Pancreas (tissue), 10 donors: ENCODE measurements at places on chromosomes 13 and 19. TPM values are rescaled to one million over a fixed set of nuclear protein-coding genes. Genes with fewer than 3 reads are reported as not detected.

- DNase-seq, result peak; percentile 98
Observed at GRCh38 chr19:12495002-12495802, 10.6 kb upstream of the ZNF709 start.

DNA sequence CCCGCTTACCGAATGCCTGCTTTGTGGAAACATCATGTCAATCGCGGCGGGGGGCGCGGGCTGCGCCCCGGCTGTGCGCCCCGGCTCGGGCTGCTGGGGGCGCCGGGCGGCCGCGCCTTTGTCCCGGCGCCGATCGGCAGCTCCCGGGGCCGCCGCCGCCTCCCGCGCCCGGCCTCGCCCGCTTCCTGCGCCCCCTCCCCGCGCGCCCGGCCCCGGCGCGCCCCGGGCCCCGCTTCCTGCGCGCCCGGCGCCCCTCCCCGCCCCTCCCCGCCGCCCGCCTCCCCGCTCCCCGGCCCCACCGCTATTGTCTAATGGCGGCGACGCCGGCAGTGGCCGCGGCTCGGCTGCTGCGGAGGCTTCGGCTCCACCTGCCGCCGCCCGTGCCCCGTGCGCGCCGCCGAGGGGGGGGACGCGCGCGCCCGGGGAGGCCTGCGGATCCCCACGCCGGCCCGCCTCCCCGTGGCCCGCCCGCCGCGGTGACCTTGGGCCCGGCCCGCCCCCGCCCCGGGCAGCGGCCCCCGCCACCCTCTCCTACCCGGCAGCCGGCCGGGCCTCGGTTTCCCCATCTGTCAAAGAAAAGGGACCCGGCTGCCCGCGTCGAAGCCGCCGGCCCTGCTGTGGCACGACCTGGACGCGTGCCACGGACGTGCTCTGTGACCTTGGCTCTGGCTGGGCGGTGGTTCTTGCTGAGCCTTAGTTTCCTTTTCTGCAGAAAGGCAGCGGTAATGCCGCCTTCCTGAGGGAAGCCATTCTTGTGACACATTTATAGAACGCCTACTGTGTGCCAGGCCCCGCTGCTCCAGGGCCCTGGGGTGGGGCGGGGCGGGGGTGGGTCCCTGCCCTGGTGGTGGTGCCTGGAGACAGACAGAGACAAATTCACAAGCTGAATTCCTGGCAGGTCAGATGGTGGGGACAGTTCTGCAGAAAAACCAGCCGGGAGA, at the start of gene TLE5:
TSS of gene TLE5 (minus strand) at position 331 of the 941 bp plus-strand sequence. CDS start at position 36, 295 bp downstream.
- peak; percentile 89 for DNase-seq

GRCh38 chr13:60441761-60442160, 44.7 kb downstream of the TDRD3 start:
- DNase-seq, result no peak

- no peak for DNase-seq
Observed at GRCh38 chr13:27327633-27328032, 57.0 kb downstream of the RASL11A start.

DNA sequence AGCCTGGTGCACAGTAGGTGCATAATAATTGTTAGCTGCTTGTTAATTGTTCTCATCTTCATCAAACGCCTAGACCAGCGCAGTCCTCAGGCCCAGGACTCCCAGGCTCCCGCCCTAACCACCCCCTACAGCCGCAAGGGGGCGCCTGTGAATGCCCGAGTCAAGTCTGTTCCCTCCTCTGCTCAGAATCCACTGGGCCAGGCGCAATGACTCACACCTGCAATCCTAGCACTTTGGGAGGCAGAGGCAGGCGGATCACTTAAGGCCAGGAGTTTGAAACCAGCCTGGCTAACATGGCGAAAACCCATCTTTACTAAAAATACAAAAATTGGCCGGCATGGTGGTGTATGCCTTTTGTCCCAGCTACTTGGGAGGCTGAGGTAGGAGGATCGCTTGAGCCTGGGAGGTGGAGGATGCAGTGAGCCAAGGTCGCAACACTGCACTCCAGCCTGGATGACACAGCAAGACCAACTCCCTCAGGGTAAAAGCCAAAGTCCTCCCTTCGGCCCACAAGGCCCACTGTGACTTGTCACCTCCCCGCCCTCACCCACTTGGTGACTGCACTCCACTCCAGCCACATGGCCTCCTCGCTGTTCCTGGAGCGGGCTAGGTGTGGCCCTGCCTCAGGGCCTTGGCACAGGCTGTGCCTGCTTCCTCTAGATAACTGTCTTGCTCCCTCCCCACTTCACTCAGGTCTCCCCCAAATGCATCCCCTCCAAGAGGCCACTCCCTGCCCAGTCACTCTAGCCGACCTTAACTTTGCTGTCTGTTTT, 9.1 kb downstream of the ZNF653 start:
- DNase-seq, result peak; percentile 33

- no peak for DNase-seq
Observed at GRCh38 chr13:45951724-45952123, 100.2 kb upstream of the SIAH3 start.

- no peak for DNase-seq
Observed at GRCh38 chr13:25088562-25089221, 7.2 kb upstream of the PABPC3 start.

DNA sequence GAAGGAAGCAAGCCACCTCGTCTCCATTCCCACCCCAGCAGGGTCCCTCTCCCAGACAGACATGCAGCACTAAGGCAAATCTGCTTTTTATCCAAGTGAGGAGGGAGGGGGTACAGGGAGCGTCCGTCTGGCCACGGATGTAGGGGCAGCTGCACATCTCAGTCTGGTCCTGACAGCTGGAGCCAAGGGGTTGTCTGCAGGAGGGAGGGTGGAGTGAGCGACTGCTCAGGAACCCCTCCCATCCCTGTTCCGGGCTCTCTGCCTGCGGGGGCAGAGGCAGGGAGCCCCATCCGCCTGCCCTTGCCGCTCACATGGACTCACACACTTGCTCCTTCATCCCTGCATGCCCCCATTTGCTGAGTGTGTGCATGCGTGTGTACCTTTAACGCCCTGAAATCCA, 2.5 kb downstream of the TMEM190 start:
- DNase-seq, result no peak

DNA sequence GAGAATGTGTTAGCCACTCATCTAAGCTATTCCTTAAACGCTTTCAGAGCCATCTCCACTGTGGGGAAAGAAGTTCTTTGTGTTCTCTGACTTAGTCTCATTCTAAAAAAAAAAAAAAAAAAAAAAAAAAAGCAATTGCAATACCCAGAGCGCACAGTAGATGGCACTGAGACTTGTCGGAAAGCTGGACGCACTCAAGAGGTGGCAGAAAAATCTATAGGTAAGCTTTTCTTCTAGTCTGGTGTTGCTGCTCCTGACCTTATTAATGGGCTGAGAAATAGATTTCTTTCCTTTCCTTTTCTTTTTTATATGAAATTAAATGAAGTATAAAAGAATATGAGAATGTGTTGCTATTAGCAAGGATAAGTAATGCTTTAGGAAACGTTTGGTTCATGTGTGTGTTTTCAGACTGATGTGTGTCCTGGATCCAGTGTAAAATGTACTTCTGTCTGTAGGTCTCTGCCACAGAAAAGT, 4.7 kb upstream of the GJB2 start:
- DNase-seq, result no peak

GRCh38 chr13:78520425-78520824, 82.9 kb downstream of the POU4F1 start:
- no peak for DNase-seq

DNA sequence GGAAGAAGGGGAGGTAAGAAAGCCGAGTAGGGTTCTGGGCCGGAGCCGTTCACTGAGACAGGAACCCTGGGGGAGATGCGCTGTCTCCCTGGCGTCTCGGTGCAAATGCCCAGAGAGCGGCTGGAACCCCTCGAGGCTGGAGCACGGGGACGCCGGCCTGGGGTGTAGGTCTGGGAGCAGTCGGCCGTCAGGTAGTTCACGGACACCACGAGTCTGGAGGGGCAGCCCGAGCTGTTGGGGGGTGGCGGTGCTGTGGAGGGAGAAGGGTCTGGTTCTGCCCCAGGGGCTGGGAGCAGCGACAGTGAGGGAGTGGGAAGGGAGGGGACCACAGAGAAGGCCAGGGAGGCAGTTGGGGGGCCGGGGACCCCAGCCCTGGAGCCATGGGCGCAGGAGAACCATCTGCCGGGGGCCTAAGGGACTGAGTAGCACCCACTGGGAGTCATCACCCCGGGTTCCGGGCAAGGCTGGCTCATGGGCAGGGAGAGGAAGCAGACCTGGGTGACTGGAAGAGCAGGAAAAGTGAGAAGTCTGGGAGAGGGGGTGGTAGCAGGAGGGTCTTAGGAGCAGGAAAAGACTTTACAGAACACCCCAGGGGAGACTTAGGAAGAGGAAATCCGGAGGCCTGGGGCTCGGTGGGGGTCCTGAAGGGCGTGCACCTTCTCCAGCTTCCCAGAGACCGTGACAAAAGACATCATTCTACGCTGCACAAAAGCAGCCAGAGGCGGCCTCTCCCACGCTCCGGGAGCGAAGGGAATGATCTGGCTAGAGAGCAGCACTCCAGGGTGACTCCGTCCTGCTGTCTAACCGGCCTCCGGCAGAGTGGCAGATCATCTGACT, 173.1 kb upstream of the SOX1 start:
- no peak for DNase-seq

DNA sequence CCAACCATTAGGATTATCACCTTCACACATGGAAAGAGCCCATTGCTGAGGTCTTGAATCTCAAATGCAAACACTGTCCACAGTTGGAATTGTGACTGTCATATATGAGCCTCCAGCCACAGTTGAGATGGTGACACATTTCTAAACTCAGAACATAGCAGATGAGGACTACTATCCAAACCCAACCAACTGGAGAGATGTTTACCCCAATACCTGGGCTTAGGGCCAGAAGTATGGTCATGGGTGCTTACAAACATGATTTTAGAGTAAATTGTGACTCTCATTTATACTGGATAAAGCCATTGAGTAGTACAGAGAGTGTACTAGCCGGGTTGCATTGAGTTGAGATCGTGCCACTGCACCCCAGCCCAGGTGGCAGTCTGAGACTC, 14.0 kb upstream of the ZNF681 start:
- no peak for DNase-seq

- no peak for DNase-seq
Observed at GRCh38 chr13:46369506-46370277, 17.4 kb downstream of the RUBCNL start.

GRCh38 chr19:38134540-38135149, 89.4 kb downstream of the DPF1 start:
- DNase-seq, result no peak

ZNF223 gene
- polyA plus RNA-seq, result 2.5 TPM

HOOK2 gene
- 300 TPM for polyA plus RNA-seq

CBARP gene
- 2.6 TPM for polyA plus RNA-seq

DNAJC15 gene
- polyA plus RNA-seq, result 5.2 TPM
